ENCODE measurements at places on chromosomes 16 and 17.
A peak's percentile ranks its signal among the peaks of the same experiment; 100 is the strongest.

DNA sequence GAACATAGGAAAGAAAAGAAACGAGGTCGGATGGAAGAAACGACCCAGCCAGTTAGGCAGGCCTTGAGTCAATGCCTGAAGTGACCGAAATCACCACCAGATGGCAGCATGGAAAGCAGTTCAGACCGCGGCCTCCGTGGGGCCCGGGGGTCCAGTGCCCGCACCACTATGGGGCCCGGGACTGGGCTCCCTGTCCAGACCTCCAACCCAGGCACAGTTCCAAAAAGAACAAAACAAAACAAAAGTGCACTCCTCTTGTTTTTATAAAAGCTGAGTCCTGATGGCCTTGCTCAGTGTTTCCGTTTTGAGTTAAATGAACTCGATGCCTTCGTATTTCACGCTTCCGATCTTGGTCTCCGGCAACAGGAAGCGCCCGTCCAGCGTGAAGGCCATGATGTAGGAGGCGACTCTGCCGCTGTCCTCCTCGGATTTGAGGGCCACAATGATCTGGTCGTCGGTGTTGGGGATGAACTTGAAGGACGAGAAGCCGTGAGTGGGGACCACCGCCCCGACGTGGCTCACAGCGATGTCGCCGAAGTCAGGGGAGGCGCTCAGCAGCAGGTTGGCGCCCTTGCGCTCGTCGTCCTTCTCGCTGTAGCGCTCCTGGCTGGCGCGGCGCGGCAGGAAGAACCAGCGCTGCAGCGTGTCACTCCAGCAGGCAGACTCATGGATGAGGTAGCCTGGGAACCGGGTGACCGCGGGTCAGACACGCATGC is 13.7 kb upstream of the LGALS3BP start:
- peak; percentile 94 for DNase-seq

DNA sequence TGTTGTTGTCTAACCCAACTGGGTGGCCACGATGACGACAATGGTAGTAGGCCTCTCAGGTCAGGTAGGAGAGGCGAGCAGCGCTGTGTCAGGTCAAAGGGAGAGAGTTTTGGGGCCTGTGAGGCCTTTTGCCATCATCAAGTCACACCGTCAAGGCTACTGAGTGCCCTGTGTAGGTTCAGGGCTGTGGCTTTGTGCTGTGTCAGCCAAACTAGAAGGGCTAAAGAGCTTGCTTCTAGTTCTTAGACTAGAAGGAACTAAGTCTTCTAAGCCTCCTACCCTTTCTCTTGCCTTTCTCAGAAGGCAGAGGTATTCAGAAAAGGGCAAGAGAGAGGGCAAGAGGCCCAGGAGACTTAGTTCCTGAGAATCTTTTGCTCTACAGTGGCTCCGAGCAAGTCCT is 25.0 kb upstream of the EFCAB13 start:
- DNase-seq, result no peak

DNA sequence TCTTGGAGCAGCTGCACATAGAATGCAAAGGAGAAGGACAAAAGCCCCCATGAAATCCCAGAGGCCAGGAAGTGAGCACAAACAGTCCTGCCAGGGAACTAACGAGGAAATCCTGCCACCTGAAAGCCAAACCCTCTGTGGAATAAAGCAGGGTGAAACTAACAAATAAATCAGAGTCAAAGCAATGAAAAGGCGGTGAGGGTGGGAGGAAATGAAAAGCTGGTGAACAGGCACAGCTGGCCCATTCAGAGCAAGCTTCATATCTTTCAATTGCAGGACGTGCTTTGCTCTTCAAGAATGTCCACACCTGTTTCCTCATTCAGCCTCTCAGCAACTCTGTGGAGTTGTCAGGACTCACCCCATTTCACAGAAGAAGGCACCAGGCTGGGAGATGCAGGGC is 108.1 kb downstream of the ABCC12 start:
- no peak for DNase-seq

DNA sequence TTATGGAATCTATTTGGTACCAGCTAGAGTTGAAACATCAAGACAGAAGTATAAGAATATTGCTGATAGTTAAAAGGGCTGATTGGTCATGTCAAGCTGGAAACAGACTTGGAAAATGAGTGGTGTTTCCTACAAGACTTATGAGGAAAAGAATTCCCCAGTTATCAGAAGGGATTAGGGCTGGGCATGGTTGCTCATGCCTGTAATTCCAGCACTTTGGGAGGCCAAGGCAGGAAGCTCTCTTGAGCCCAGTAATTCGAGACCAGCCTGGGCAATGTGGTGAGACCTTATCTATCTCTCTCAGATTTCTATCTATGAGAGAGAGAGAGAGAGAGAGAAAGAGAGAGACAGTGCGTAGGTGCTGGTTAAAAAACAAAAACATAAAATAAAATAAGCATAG is 139.5 kb upstream of the PMFBP1 start:
- no peak for DNase-seq

DNA sequence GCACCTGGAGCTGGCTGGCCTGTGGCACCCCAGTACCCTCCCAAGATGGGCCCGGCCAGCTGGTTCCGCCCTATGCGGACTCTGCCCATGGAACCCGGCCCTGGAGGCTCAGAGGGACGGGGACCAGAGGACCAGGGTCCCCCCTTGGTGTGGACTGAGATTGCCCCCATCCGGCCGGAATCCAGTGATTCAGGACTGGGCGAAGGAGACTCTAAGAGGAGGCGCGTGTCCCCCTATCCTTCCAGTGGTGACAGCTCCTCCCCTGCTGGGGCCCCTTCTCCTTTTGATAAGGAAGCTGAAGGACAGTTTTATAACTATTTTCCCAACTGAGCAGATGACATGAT is 12.0 kb downstream of the TBX21 start:
- no peak for DNase-seq

GRCh38 chr17:50122945-50123344 is 7.0 kb downstream of the SAMD14 start:
- DNase-seq, result no peak

DNA sequence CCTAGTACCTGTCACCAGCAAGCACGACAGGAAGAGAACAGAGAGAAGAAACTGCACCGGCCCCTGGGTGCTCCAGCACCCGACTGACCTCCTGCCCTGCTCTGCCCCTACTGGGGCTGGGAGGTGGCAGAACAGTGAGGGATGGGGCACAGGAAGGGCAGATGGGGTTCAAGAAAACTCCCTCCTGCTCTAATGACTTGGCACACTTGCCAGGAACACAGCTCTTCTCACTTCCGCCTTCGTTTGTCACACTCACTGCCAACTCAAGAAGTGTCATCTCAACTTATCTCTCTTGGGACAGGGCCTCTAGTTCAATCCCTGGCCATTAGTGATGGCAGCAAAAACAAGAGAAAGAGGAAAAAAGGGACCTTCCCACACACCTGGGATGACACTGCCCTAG is 42.7 kb upstream of the ICAM2 start:
- no peak for DNase-seq

GRCh38 chr16:59510008-59510424 is 775.9 kb upstream of the GOT2 start:
- no peak for DNase-seq

GRCh38 chr17:33169580-33170285 is 123.4 kb downstream of the ASIC2 start:
- DNase-seq, result no peak

DNA sequence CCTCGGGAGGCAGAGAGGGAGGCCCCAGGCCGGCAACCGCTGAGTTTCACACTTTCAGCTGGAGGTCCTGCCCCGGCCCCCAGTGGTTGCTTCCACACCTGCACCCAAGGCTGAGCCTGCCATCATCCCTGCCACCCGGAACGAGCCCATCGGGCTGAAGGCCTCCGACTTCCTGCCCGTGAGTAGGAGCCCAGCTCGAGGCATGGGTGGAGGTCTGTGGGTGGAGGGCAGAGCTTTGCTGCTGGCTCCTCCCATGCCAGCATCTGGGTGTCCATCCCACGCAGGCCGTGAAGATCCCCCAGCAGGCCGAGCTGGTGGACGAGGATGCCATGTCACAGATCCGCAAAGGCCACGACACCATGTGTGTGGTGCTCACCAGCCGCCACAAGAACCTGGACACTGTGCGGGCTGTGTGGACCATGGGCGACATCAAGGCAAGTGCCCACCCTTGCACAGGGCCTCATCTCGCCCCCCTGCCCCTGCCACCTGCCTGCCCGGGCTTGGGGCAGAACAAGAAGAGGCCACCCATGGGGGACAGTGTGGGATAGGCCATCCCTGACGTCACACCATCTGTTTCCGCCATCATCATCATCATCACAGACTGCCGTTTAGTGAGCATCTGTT is 19.6 kb downstream of the KATNB1 start:
- DNase-seq, result no peak

- no peak for DNase-seq
Measured at GRCh38 chr16:87541872-87542234, 49.0 kb upstream of the ZCCHC14 start.

DNA sequence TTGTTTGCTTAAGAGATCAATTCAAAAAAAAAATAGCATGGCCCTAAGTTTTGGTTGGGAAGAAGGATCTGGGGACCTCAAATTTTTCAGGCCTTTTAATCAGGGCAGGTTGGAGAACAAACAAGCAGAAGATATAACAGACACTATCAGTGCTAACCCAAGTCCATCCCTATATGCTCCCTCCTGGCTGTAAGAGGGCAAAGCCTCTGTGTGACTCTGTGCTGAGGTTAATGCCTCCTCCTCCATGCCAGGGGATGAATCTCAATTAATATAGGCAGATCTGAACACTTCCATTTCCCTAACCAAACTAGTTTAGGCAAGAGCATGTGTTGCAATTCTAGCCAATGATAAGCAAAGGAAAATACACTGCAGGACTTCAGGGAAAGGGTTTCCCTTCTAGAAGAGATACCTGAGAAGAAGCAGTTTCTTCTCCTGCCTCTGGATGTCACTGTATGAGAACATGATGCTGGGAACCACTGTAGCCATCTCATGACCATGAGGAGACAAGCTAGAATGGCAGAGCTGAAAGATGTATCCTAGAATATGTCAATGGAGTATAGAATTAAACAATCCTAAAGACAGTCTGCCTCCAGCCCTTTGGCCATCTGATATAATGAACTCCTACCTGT is 76.0 kb downstream of the CHD9NB start:
- DNase-seq, result peak; percentile 49

- no peak for DNase-seq
Measured at GRCh38 chr17:56781906-56782305, 51.8 kb downstream of the C17orf67 start.

- no peak for DNase-seq
Measured at GRCh38 chr17:49201481-49201927, 8.9 kb downstream of the GNGT2 start.

DNA sequence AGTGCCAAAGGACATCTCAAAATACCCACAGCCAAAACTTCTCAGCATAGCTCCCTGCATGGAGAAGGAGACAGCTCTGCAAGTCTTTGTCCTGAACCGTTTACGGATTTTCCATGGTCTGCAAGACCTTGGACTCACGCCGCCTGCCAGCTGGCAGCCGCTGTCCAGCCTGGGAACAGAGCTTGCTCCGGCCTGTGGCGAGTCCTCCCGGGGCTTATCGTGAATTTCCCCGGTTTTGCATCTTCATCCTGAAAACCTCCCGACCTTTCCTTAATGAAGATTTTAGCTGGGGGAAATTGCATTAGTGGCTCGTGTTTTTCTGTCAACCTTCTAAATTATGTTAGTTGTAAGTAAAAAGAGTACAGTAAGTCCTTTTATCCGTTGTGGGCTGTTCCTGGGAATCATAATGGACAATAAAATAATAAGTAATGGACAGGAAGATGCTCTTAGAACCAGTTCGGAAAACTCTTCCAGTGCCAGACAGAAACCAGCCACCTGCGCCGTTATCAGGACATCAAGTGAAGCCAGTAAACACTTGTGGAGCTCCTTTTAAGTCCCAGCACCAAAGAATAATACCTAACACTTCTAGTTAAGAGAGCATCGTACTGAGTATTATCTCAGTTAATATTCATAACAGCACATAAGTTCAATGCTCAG is 112.4 kb upstream of the NOL11 start:
- no peak for DNase-seq

DNA sequence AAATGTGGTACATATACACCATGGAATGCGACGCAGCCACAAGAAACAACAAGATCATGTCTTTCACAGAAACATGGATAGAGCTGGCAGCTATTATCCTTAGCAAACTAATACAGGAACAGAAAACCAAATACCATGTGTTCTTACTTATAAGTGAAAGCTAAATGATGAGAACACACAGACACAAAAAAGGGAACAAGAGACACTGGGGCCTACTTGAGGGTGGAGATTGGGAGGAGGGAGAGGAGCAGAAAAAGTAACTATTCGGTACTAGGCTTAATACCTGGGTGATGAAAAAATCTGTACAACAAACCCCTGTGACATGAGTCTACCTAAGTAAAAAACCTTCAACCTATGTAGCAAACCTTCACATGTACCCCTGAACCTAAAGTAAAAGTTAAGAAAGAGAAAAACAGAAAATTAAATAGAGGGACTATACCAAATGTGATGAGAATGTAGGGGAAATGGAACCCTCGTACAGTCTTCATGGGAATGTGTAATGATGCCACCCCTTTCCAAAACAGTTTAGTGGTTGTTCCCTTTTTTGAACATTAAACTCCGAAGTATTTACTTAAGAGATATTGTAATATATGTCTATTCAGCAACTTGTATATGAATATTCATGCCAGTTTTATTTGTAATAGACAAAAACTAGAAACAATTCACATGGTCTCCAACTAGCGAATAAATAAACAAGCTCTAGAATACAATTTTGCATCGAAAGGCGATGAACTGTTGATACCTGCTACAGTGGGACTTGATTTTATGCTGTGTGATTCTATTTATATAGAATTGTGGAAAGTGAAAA is 33.9 kb downstream of the AHSP start:
- DNase-seq, result no peak

GRCh38 chr17:58096892-58097291 is 13.7 kb downstream of the DYNLL2 start:
- DNase-seq, result no peak

- no peak for DNase-seq
Measured at GRCh38 chr17:806781-807522, 24.8 kb downstream of the MRM3 start.

GRCh38 chr16:89695875-89696669 is 5.4 kb downstream of the SPATA2L start:
- DNase-seq, result no peak

- DNase-seq, result no peak
Measured at GRCh38 chr16:20899477-20900298, 470 bp downstream of the DCUN1D3 start.

DNA sequence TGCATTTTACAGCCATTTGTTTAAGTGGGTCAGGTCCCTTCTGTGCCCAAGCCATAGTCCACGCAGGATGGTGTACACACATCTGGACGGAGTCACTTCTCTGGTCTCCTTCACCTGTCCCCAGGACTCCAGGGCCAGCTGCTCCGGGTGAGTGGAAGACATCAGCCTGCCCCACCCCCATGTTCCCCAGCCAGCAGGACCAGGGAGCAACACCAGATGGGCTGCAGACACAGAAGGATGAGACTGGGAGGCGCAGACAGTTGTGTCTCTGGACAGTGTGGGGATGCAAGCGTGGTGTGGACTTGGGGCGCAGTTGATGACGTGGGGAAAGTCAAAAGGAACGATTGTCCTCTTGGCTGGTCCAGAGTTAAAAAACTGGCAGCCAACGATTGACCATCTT is 24.6 kb upstream of the WFDC1 start:
- DNase-seq, result no peak

- peak; percentile 33 for DNase-seq
Measured at GRCh38 chr17:75271955-75272847, 1.2 kb upstream of the MIF4GD start.

GRCh38 chr17:9468532-9468931 is 107.1 kb downstream of the STX8 start:
- DNase-seq, result no peak

- no peak for DNase-seq
Measured at GRCh38 chr17:13374203-13375143, 227.3 kb downstream of the HS3ST3A1 start.

GRCh38 chr17:54623746-54624145 is 276.9 kb upstream of the TOM1L1 start:
- no peak for DNase-seq

GRCh38 chr17:69696650-69697049 is 282.2 kb downstream of the MAP2K6 start:
- DNase-seq, result no peak

Measured in iPS-NIHi11 (cell line).